Omental fat pad (tissue), 4 donors: ENCODE measurements at places on chromosomes 4 and X. TPM values are rescaled to one million over a fixed set of nuclear protein-coding genes. Genes with fewer than 3 reads are reported as not detected.

MCF2 gene
- total RNA-seq, result 0.28 TPM

CFP gene
- total RNA-seq, result 7.4 TPM

USP26 gene
- not detected for total RNA-seq

MBNL3 gene
- total RNA-seq, result 59.9 TPM

BMP2K gene
- 44.8 TPM for total RNA-seq

MGARP gene
- total RNA-seq, result 6.7 TPM

ZNF674 gene
- 1.9 TPM for total RNA-seq

SLC49A3 gene
- total RNA-seq, result 16.9 TPM

WAS gene
- 17.8 TPM for total RNA-seq

CTAG2 gene
- not detected for total RNA-seq

SPANXD gene
- total RNA-seq, result not detected
